ENCODE measurements at places on chromosomes 12 and 14. TPM values are rescaled to one million over a fixed set of nuclear protein-coding genes. Genes with fewer than 3 reads are reported as not detected.

The EAPP gene
- total RNA-seq: 26.8 TPM

The OTX2 gene
- total RNA-seq: not detected

DNA sequence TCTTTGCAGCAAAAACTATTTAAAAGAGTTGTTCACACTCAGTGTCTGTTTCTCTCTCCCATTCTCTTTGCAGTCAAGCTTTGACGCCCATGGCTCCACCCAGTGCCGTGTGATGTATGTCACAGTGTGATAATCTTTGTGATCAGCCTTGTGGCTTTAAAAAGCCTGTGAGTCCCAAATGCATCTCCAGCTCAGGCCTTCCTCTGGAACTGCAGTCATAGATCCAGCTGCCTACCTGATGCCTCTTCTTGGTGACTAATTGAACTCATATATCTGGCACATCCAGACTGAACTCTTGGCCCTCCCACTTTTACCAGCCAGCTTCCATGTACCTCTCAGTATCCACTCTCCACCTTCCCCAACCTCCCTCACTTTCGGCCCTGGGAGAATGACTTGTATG, 182.8 kb upstream of the ARHGAP5 start:
- H3K36me3 ChIP-seq: no peaks in the 10 kb centered on the region
- no peak overlapping the region for H3K4me3 ChIP-seq
- H3K27me3 ChIP-seq: no peaks in the 10 kb centered on the region
- peaks cover 6% of the 10 kb centered on the region for H3K4me1 ChIP-seq
- no peak for DNase-seq

GRCh38 chr12:39145175-39145999, 240.0 kb upstream of the CPNE8 start:
- H3K27me3 ChIP-seq: no peaks in the 10 kb centered on the region
- H3K36me3 ChIP-seq: no peaks in the 10 kb centered on the region
- H3K4me3 ChIP-seq: no peak overlapping the region
- H3K27ac ChIP-seq: no peak overlapping the region
- no peaks in the 10 kb centered on the region for H3K4me1 ChIP-seq
- DNase-seq: no peak

DNA sequence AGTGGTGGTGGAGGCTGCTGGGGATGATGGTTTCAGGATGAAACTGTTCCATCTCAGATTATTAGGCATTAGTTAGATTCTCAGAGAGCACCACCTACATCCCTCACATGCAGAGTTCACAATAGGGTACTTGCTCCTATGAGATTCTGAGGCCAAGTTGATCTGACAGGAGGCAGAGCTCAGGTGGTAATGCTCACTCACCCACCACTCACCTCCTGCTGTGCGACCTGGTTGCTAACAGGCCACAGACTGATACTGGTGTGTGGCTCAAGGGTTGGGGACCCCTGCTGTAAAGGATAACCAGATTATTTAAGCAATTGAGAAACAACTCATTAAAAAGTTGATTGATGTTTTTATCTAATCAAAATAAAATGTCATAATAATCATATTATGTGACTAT, 248.5 kb downstream of the RERGL start:
- H3K27ac ChIP-seq: no peak overlapping the region
- no peak overlapping the region for H3K4me3 ChIP-seq
- no peaks in the 10 kb centered on the region for H3K27me3 ChIP-seq
- DNase-seq: no peak

The IL31 gene
- not detected for total RNA-seq

DNA sequence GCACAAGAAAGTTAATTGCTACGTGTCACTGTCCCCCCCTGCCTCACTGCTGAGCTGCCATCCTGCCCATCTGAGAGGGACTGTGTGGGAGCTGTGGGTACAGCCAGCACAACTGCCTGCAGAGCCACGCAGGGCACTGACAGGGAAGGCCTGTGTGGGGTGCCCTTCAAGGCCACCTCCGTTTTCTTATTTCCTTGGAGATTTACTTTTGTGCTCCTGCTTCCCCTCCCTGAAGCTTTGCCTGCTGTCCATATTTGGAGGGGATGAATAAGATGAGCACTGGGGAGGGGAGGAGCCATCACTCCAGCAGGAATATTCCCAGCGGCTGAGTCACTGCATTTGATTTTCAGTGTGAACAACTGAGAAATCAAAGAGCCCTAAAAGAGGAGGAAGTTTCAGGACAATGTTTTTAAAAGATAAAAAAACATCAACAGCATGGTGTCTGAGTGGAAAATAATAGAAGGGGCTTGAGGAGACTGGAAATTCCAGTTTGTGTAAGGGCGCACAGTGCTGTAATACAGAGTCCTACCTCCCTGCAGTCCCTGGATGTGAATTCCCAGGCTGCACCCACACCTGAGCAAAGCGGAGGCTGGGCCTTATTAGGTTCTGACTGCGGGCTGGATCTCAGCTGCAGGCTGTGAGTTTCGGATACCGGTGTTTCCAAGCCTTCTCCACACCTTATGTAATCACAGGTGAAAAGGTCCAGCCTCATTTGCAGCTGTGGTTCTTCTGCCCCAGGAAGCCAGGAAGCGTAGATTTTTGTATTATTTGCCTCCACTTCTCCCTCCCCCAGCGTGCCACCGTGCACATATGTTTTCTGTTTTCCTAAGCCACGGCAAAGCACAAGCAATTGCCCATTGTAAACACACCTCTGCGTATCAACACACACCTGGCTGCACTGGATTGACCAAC, 192.6 kb upstream of the BCL2L14 start:
- H3K4me1 ChIP-seq: peaks cover 37% of the 10 kb centered on the region
- H3K27me3 ChIP-seq: no peaks in the 10 kb centered on the region
- H3K27ac ChIP-seq: peak overlapping the region; percentile 77
- no peak for DNase-seq
- no peak overlapping the region for H3K4me3 ChIP-seq

DNA sequence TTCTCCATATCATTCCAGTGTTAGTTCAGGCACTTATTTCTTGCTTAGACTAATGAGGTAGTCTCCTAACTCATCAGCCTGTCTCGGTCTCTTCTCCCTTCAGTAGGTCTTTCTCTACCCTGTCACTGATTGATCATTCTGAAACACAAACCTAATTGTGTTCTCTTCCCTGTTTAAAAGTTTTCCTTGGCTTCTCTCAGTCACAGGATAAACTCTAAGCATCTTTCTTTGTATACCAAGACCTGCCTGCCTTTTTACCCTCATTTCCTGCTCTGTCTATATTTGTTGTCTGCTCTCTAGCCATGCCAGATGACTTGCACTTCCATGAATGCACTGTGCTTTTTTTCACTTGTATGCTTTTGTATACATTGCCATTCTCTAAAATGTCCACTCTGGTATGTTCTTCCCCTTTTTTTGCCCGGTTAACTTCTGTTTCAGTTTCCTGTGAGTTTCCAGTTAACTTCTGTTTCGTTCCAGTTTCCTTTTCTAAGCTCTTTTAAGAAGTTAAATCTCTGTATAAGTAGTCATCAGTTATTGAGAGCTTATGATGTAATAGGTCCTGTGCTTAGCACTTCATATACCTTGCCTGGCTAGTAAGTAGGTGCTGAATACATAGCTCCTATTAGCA, 12.8 kb downstream of the DIP2B start:
- no peak for DNase-seq
- H3K4me1 ChIP-seq: peaks cover 28% of the 10 kb centered on the region
- H3K27me3 ChIP-seq: no peaks in the 10 kb centered on the region
- H3K36me3 ChIP-seq: no peaks in the 10 kb centered on the region
- H3K27ac ChIP-seq: no peak overlapping the region

DNA sequence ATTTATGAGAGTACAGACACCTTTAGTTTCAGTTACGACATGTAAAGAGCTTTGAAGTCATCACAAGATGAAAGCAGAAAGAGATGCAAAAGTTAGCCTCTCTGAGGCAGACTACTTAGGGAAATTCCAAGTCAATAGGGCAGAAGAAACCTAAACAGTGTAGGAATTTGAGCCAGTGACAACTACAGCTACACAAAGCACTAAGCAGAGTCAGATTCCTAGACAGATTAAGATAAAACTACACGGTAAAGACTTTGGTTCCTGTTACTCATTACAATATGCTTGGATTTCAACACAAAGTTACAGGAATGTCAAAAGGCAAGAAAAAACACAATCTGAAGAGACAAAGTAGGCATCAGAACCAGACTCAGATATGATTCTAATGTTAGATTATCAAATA, 1302.3 kb downstream of the FSCB start:
- no peak overlapping the region for H3K27ac ChIP-seq
- H3K4me1 ChIP-seq: no peaks in the 10 kb centered on the region
- H3K4me3 ChIP-seq: no peak overlapping the region
- no peaks in the 10 kb centered on the region for H3K36me3 ChIP-seq
- no peak for DNase-seq

The B4GALNT3 gene
- total RNA-seq: 78.1 TPM

The AP5M1 gene
- total RNA-seq: 39.4 TPM

The TNS2 gene
- total RNA-seq: 2.4 TPM

- H3K27me3 ChIP-seq: no peaks in the 10 kb centered on the region
- H3K36me3 ChIP-seq: no peaks in the 10 kb centered on the region
- H3K4me3 ChIP-seq: no peak overlapping the region
- no peak for DNase-seq
- no peaks in the 10 kb centered on the region for H3K4me1 ChIP-seq
These were observed 23.2 kb upstream of the APOF start for GRCh38 chr12:56385873-56386272.

DNA sequence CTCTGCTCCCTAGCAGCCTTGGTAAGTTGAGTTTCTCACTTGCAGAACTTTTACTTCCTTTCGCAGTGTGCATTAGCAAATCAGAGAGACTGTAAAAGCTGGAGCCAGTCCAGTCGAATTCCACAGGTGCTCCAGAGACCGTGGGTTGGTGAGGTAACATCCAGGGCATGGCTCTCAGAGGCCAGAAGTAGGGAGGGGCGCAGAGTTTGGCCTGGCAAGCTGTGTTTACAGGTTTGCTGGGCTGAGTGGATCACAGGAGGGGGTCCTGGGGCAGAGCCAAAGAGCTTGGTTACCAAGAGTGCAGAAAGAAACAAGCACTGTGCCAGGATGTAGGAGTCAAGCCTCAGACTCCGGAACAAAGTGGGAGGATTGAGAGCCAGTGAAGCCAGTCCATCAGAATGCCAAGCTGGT, 10.2 kb upstream of the BHLHE41 start:
- no peak overlapping the region for H3K4me3 ChIP-seq
- no peak for DNase-seq
- no peaks in the 10 kb centered on the region for H3K4me1 ChIP-seq

DNA sequence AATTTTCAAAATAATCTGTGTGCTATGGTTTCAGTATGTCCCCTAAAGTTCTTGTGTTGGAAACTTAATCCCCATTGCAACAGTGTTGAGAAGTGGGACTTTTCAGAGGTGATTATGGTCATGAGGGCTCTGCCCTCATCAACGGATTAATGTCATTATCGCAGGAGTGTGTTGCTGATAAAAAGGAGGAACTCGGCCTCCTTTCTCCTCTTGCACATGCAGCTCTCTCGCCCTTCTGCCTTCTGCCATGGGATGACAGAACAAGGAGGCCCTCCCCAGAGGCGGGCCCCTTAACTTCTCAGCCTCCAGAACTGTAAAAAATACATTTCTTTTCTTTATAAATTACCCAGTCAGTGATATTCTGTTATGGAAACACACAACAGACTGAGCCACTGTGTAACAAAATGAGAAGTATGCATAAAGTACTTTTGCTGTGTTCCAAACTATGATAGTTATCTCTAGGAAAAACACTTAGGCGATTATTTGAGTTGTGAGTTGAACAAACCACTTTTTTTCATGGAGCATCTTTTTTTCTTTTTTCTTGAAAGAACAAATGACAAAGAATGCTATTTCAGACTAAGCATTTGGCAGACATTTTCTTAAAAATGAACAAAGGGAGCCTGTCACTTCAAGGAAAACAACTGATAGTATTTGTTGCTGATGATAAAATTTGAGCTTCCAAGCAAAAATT, 134.8 kb upstream of the FUT8 start:
- no peaks in the 10 kb centered on the region for H3K27me3 ChIP-seq
- no peak overlapping the region for H3K4me3 ChIP-seq
- H3K36me3 ChIP-seq: no peaks in the 10 kb centered on the region
- H3K4me1 ChIP-seq: peaks cover 33% of the 10 kb centered on the region
- DNase-seq: no peak

DNA sequence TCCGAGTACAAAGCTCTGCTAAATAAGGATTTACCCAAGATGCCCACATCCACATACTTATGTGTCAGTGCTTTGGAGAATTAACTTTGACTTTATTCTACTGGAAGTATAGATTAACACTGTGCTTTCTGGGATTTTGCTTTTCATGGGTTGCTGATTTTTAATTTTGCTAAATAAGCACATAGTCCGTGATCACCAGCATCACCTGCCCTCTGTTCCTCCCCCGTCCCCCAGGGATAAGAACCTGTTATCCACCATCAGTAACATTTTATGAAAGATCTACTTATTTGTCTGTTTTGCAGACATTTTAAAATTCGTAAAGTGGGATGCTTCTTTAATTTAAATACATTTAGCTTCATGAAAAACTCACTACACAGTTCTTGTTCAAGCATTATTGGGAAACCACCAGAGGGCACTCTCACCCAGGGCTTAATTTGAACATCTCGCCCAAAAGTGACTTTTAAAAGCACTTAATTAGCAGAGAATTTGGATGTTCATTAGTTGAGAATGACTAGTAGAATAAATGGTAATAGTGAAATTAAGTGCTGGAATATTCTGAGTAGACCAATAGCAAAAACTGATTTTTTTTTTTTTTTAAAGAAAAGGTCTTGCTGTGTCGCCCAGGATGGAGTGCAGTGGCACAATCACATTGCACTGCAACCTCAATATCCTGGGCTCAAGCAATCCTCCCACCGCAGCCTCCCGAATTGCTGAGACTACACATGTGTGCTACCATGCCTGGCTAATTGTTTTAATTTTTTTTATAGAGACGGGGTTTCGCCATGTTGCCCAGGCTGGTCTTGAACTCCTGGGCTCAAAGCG, 35.7 kb downstream of the MRPL42 start:
- no peak for DNase-seq
- no peak overlapping the region for H3K4me3 ChIP-seq
- H3K27ac ChIP-seq: no peak overlapping the region
- H3K36me3 ChIP-seq: no peaks in the 10 kb centered on the region
- H3K27me3 ChIP-seq: no peaks in the 10 kb centered on the region

DNA sequence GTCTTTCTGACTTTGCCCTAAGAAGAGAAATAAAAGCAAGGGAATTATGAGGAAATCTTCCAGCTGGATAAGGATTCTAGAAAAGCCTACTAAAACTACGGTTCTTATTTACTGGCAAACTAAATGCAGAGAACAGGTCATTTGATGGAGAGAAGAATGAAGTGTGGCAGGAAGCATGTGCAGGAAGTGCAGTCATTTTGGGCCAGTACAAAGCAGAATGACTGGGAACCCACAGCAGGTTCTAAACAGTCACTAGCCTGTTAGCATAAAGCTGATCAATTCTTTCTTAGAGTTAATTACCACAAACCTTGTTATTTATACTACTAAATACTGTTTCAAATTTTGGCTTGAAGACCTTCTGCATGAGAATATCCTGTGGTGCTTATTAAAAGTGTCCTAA, 36.7 kb downstream of the CFAP54 start:
- H3K27ac ChIP-seq: no peak overlapping the region
- DNase-seq: no peak
- H3K27me3 ChIP-seq: no peaks in the 10 kb centered on the region
- no peaks in the 10 kb centered on the region for H3K36me3 ChIP-seq
- no peaks in the 10 kb centered on the region for H3K4me1 ChIP-seq
- H3K4me3 ChIP-seq: no peak overlapping the region

GRCh38 chr12:7693793-7694192, 1.8 kb downstream of the GDF3 start:
- no peaks in the 10 kb centered on the region for H3K36me3 ChIP-seq
- H3K4me1 ChIP-seq: peaks cover 6% of the 10 kb centered on the region
- no peak overlapping the region for H3K4me3 ChIP-seq
- DNase-seq: no peak
